ENCODE measurements at places on chromosomes 11 and 22.

GRCh38 chr11:66262191-66262590, 6.2 kb upstream of the RAB1B start:
- DNase-seq: no peak

GRCh38 chr11:113567867-113568544, 92.8 kb upstream of the DRD2 start:
- no peak for DNase-seq

- DNase-seq: no peak
Observed at GRCh38 chr11:67230406-67230805, 35.9 kb upstream of the GRK2 start.

GRCh38 chr11:74806267-74806666, 57.6 kb downstream of the RNF169 start:
- DNase-seq: no peak

- DNase-seq: no peak
Observed at GRCh38 chr11:102138670-102139069, 28.4 kb downstream of the YAP1 start.

- DNase-seq: no peak
Observed at GRCh38 chr11:82082976-82083375, 650.7 kb downstream of the FAM181B start.

DNA sequence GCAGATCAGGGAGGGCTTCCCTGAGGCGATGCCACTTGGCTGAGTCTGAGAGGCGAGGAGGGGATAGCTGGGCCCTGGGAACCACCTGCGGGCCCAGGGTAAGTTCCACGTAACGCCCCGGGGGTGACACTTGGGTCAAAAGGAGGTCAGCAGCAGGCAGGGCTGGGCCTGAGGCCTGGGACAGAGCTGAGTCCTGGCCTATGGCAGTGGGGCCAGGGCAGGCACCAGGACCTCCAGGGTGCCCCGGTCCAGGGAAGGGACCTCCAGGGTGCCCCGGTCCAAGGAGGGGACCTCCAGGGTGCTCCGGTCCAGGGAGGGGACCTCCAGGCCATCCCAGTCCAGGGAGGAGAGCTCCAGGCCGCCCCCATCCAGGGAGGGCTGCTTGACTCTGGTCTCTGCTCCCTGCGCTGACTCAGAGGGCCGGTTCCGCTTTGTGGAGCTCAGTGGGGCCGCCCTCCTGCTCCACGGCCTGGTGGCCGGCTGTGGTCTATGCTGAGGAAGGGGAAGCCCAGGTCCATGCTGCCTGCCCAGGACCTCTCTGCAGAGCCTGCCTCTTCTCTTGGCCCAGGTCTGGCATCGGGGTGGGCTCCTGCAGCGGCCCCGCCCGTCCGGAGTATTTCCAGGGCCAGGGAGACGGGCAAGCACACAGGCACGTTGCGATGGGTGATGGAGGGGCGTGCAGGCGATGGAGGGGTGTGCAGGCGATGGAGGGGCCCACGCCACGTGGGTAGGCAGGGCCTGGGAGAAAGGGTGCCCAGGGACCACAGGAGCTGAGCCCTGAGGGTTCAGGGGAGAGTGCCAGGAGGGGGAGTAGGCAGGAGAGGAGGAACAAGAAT, 19.5 kb upstream of the WNT7B start:
- DNase-seq: no peak

DNA sequence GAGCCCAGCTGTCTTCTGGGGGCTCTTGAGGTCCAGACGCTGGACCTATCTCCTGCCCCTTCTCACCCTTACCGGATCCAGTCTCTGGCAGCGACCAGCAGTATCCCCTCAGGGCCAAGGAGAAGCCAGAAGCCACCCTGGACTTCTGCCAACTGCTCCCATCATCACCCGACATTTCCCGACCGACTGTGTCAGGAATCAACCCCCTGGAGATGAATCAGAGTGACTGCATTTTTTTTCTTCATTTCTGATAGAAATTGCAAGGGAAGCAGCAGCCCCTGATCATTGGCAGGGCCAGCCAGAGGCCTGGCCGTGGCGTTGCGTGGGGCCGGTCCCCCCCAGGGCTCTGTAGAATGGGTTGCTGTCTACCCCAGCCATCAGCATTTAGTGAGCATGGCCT, 5.2 kb upstream of the LIF start:
- DNase-seq: no peak

DNA sequence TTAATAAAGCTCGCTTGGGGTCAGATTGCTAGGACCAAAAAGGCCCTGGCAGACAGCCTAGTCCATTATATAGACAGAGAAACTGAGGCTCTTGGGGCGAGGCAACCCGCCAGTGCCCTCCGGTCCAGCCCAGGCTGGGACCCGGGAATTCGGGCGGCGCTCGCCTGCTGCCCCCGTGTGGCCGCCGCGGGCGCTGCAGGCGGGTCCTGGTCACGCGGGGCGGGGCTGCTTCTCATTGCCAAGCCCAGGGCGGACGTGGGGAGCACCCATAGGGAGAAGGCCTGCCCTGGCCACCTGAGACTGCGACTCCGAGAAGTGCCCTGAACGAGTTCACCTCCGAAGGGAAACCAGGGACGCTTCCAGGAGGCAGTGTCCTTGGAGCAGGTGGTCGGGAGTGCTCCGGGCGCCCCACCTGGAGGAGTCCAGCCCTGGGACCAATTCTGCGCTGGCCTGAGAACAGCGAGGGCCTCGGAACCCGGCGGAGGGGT, 36.0 kb upstream of the CSNK1E start:
- no peak for DNase-seq

DNA sequence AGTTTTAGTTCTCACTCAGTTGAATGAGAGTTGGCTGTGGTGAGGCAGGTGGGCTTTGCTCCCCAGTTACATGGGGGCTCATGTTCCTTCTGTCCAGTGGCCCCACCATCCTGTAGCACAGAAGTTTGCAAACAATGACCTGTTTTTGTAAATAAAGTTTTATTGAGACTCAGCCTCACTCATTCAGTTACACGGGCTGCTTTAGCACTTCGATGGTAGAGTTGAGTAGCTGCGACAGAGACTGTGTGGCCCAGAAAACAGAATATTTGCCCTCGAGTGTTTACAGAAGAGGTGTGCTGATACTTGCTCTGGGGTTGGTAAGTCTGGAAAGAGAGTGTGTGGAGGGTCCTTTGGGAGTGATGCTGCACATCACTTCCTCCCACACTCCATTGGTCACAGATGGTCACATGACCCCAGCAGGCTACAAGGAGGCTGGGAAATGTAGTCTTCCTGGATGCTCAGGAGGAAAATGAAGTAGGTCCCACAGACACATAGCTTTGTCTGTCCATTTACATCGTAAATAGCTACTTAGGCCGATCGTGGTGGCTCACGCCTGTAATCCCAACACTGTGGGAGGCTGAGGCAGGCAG, 34.6 kb downstream of the IFT27 start:
- no peak for DNase-seq

GRCh38 chr11:57648801-57649735, 644 bp downstream of the YPEL4 start:
- no peak for DNase-seq

GRCh38 chr22:47692811-47693210, 930.4 kb downstream of the TBC1D22A start:
- no peak for DNase-seq

- no peak for DNase-seq
Observed at GRCh38 chr22:48253573-48253972, 1491.1 kb downstream of the TBC1D22A start.

- no peak for DNase-seq
Observed at GRCh38 chr22:47779474-47779873, 1017.0 kb downstream of the TBC1D22A start.

DNA sequence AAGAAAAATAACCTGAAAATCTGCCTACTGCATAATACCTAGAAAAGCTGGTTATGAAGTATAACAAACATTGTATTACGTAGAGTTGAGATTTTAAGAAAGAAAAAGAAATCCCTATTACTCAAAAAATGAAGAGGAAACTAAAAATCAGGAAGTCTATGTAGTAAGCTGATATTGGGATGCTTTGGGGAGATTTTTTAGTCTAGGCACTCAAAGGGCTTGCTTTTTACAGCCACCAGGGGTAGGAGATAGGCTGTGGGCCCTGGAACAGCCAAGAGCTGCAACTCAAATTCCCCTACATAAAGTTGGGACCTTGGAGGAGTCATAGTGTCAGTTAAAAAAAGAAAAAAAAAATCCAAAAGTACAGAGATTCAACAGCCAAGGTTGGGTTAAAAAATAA, 90.4 kb downstream of the RELT start:
- DNase-seq: no peak

DNA sequence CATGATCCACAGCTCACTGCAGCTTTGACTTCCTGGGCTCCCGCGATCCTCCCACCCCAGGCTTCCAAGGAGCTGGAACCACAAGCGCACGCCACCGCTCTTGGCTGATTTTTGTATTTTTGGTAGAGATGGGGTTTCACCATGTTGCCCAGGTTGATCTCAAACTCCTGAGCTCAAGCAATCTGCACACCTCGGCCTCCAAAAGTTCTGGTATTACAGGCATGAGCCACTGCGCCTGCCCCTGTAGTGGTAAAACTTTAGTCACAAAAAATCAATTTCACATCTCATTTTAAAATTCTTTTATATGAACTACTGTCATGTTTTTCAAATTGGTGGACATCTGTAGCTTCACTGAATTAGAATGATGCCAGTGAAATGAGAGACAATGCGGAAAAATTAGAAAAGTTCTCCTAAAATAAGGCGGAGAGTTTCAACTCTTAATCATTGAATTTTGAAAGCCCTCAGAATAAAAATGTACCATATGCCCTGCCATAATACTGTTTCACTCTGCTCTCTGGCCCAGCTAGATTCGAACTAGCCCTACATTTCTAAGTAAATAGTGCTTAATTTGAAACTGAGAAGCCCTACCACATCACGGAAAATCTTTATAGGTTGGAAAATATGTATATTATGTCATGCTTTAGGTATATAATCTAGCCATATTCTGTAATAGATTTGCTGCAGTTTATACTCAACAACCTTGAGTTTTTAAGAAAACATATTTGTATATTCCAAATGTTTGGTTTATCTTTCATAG, 78.7 kb downstream of the HORMAD2 start:
- DNase-seq: no peak

DNA sequence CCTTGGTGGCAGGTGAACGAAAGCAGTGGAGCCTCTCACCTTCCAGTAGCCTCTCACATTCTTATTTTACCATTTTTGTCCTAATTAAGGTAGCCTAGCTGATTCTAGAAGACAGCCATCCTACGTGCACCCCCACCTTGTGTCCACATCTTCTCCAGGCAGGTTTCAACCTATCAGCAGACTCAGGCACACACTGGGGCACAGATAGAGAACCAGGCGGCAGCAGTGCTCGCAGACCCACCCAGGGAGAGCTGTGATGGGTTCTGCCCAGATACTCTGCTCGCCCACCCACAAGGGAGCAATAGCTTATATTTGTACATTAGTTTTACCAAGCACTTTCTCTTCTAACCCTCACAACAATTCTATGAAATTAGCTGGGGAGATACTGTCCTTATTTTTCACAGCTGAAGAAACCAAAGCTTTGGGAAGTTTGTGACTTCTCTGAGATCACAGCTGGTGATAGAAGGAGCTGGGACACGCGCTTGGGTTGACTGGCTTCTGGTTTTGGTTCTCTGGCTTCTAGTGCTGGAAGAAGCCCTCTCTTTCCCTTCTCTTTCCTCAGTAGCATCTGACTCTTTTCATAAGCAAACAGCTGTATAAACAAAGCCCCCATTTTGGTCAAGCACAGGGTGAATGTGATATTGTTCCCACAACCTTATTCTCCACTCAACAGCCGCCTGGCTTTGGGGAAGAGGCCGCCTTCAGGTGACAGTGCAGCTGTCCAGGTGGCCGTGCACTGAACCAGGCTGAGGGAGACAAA, 36.9 kb downstream of the PPP2R1B start:
- no peak for DNase-seq

GRCh38 chr22:26893173-26894110, 236.1 kb downstream of the MIAT start:
- no peak for DNase-seq

DNA sequence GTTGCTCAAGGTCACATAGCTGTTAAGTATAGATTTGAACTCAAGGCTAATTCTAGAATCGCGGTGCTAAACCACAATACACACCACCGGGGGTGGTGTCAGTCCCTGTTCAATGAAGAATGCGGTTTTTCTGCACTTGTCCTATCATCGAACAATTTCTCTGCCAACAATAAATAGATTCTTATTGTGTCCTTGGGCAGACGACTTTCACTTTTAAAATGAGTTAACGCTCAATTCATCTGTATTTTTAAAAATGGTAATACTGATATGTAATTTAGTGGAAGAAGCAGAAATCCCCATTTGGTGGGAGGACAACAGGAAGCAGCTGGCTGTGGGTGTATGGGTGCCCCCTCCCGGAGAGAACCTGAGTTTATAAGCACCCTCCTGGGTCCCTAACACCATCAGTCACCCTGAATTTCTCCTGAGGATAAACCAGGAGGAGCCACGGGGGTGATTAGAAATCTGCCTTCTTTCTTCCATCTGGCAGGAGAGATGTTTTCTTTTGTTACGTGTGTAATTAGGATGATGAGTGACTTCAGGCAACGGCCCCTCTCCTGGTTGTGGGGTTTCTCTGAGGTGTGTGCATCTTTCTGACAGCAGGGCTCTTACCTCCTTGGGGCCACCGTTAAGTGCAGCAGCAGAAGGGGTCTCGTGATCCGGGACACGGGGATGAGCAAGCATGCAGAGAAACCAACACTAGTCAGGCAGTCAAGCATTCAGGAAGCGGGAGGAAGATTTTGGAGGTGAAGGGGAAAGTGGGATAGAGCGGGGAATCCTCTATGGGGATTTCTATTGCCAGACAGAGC, 87.7 kb downstream of the GRAMD1B start:
- DNase-seq: no peak

DNA sequence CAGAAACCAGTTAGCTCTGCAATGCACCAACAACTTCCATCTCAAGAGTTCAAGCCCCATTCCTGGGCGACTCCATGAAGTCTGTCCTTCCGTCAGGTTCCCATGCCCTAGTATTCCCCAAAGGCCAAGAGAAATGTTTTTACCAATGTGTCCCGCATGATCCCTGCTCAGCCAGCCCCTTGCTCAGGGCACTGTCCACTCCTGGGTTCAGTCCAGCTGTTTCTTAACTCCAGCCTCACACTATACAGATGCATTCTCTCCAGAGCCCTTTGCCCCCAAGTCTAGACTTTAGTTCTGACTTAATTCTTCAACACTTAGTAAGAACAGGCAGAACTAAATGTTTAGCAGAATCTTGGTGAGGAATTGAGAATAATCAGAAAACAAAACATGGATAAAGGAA, 497.5 kb downstream of the SOX6 start:
- no peak for DNase-seq

DNA sequence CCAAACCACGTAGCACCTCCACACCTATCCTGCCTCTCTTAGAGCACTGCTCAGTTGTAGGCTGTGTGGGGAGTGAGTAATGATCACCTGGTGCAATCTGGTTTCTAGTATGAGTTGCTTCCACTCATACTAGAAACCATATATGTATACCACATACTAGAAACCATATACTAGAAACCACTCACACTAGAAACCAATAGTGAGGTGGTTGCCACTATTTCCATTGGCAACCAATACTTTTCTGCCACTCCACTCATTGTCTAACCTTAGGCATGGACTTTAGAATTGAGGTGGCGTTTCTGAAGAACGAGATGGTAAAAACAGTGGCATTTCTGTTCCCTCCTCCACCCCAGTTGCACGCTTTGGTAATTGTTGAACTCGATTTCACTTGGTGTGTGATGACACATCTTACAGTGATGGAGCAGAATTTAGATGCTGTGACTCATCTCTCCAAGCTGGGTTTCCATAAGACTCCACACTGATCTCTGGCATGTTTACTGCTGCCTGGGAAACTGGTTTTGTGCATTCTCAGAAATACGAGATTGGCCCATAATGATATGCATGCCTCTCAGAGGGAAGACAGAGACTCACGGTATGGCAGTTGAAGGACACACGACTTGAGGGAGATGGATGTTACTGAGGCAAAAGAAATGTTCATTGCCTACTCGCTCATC, 82.9 kb downstream of the KIRREL3 start:
- no peak for DNase-seq

- no peak for DNase-seq
Observed at GRCh38 chr11:9030601-9031000, 26.8 kb upstream of the NRIP3 start.
